ENCODE measurements at places on chromosomes 5 and 9.

DNA sequence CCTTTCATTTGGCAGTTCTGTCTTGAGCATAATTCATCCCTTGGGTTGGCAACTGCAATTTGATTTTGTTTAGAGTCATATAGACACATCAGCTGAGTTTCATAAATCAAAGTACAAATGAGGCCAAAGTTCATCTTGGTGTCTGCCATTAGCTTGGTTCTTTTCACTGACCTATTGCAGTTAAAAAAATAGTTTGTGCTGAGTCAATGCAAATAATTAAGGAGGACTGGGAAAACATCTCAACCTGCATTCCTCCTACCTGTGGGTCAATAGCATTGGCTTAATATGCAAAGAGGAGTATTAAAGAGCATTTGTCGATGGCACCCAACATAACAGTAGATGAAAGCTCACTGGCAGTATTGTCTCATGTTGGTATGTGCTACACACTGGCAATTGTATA is 1.6 kb downstream of the PKD2L2 start:
- DNase-seq: no peak

DNA sequence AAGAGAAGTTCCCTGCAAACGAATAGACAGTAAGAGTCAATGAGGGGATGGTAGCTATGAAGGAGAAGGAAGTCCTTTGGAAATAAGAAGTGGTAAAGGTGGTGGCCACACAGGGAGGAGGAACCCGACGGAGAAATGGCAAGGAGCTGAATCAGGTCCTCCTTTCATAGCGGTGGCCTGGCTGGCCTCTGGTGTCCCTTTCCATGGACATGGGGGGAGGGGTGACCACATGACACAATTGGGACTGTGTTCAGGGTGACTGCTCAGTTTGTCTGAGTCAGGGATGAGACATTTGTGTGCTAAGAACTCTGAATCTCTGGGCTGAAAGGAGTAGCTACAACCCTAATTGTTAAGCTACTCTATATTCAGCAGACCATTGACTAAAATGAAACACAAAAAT is 28.7 kb upstream of the TIMD4 start:
- no peak for DNase-seq

- no peak for DNase-seq
These were observed 143.2 kb downstream of the CTNND2 start for GRCh38 chr5:11760934-11761603.

DNA sequence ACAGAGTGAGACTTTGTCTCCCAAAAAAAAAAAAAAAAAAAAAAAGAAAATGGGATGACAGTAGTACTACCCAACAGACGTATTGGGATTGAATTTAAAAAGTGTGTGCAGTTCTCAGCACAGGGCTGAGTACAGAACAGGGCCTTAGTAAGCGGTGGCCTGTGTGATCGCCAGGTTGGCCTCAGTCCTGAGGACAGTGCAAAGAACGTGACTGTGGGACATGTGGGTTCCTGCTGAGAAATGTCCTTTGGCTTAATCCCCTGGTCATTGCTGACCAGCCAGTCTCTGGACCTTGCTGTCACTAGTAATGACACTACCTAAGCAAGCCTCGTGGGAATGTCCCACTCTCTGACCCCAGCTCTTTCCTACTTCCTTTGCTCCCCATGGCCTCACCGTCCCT is 13.3 kb downstream of the GTF3C5 start:
- no peak for DNase-seq

GRCh38 chr5:69492923-69493395 is 369 bp downstream of the OCLN start:
- DNase-seq: peak; percentile 19

- peak; percentile 11 for DNase-seq
These were observed at the start of gene TRIM14 for GRCh38 chr9:98118640-98119601. TSS of gene TRIM14 (minus strand) at chr9:98119222. CDS start at chr9:98119188, 34 bp downstream.

DNA sequence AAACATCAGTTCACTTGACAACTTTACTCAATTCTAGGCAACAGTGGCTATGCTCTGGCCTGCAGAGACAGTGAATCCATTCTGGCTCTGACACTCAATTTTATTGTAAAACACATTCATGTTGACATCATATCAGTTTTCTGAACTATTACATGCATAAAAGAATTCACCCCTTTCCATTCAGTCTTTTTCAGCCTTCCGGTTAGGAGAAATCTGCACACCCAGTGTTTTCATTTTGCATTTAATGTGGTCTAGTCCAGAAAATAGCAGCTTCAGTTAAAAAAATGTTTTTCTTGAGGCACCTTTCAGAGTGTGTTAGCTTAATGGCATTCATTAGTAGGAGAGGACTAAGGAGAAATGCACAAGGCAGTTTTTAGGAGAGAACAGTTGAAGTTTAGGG is 95.1 kb downstream of the PBX3 start:
- no peak for DNase-seq

DNA sequence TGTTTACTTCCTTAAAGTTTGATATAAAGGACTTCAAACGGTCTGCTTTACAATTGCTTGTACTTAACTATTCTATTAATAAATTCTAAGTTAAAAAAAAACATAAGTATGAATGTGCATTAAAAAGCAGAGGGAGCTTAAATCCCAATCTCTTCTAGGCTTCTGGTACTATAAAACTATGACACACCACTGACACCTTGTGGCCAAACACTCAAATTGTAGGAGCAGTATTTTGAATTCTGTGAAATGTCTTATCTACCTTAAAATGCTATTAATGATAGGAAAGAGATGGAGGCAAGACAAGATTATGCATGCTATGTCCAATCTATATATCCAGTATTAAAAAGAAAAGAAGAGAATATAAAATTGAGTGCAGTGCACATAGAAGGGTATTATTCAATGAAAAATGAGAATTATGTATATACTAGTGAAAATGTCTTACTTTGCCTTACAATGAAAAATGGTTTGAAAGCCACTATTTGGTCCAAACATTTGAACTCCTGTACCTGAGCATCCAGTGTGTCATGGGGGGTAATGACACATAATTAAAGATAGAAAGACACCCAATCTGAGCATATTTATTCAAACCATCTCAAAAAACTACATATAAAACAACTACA is 87.6 kb downstream of the ERP44 start:
- peak; percentile 35 for DNase-seq

DNA sequence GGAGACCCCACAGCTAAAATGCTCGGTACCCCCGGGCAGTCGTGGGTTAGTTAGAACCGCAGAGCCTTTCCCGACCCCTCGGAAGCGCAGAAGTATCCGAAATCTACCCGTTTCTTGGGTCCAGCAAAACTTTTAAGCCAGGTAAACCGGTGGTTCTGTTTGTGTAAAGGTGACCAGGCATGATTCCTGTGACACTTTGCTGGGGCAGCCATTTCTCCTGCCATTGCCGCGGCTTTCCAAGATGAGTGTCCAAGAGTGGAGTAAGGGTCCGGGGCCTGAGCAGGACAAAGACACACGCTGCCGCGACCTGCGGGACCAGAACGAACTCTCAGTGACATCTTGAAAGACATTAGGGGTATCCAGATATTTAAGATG is 655 bp downstream of the MARVELD2 start:
- DNase-seq: no peak

DNA sequence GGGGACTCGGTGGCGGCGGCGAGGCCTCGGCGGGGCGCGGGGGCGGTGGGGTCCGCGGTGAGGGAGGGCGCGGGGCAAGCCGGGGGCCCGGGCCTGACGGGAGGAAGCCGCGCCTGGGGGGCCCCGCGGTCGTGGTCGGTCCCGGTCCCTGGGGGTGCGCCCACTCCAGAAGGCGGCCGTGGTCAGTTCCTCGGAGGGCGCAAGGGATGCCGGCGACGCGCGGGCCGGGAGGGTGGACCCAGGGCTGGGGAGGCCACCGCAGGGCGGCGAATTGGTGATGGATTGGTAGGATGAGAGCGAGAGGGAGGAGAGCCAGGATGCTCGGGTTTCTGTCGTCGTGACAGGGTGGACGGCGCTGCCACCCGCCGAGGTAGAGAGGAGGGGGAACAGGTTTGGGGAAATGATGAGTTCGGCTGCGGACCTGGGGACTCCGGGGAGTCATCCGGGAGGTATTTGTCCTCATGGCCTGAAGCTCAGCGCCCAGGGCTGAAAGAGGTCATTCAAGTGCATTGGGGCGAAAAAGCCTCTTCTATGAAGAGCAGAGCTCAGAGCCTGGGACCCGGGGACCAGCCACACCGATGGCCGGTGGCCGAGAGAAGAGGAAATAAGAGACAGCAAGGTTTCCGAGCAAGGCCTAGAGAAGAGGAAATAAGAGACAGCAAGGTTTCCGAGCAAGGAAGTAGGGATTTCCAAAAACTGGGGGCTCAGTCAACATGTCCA is 557 bp downstream of the GNG10 start:
- DNase-seq: no peak

GRCh38 chr9:37966412-37967013 is 62.6 kb upstream of the SLC25A51 start:
- DNase-seq: no peak

GRCh38 chr9:105355781-105356180 is 92.1 kb upstream of the FSD1L start:
- DNase-seq: no peak

GRCh38 chr9:20930836-20931235 is 100.6 kb downstream of the HACD4 start:
- no peak for DNase-seq

DNA sequence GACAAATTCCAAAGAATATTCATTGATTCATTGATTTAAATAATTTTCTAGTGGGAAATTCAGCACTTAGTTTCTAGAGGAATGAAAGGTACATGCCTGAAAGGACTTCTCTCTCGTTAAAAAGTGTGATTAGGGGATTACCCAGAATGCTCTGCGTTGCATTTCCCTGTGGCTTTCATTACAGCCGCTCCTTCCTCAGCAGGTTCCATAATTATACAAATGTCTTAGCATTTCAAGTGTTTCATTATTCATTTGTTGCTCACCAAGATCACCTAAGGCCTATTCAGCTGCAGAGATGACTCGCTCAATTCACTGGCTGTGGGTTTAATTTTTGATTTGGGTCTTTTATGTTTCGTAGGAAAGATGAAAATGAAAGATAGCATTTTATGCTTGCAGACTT is 52.8 kb downstream of the SPATA31C2 start:
- DNase-seq: no peak

DNA sequence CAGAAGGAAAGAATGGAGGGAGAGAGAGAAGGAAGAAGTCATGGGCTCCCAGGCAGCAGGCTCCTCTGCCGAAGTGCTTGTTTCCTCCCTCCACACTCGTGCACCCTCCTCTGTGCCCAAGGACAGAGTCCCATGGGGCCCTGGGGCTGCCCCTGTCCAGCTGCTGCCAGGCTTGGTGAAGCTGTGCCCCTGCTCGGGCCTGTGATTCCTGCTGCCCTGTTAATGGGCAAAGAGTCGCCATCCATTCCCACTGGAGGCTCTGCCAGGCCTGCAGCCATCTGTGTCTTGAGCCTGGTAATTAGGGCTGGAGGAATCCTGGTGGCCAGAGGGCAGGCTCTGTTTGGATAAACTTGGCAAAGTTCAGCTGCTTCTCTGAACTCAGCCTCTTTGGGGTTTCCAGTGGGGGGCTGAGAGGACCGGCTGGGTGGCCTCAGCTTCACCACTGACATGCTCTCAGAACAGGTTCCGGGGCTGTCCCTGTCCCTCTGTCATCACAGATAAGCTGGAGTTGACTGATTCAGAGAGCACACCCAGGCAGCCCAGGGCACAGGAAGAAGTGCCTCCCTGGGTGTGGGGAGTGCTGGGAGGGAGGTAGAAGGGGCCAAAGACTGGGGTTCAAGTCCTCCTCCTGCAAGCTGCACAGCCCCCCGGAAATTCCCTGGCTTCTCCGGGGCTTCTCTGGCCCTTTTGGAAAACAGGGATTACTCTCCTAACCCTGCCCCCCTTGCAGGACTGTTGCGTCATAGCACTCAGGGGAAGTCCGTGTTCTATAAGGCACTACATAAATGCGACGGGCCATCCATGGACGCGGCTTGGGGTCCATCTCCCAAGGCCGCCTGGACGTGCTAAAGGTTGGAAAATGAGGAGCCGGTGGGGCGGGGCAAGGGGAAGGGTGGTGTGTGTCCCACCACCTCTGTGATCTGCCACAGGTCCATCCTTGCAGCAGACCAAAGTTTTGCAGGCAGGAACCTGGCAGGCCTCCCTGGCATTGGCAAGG is 154.8 kb downstream of the PAX5 start:
- no peak for DNase-seq

GRCh38 chr5:109690975-109691574 is 1.3 kb downstream of the MAN2A1 start:
- peak; percentile 56 for DNase-seq

DNA sequence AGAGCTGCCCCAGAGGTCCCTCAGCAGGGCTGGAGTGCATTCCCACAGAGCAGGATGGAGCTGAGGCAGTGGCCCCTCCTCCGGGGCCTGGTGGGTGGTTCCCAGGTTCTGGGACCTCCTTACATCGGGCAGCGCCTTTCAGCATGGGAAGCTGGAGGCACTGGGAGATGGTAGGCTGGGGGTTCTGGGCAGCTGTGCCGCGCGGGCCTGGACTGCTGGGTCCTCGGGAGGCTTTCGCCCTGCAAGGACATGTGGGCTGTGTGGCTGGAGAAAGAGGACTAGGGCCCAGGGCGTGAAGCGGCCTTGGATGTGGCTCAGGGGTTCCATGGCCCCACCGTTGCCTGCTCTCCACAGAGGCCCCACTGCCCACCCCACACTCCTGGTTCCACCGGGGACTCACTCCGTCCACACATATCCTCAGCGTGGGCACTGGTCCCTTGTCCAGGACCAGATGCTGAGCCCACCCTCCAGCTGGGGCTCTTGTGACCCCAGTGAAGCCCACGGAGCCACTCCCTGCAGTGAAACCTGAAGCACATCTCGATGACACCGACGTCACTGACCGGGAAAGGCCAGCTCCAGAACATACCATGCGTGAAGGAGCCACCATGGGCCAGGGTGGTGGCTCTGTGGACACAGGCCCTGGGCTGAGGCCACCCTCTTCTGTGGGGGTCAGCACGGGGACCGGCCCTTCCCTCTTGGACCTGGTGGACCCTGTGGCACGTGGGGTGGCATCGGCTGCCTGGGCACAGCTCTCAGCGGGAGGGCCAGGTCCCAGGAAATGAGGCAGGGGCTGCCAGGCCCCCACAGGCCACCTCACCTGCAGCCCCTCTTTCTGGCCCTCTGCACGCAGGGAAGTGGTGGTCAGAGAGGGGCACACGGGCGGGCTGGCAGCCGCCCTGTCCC is 31.5 kb upstream of the NKD2 start:
- no peak for DNase-seq

DNA sequence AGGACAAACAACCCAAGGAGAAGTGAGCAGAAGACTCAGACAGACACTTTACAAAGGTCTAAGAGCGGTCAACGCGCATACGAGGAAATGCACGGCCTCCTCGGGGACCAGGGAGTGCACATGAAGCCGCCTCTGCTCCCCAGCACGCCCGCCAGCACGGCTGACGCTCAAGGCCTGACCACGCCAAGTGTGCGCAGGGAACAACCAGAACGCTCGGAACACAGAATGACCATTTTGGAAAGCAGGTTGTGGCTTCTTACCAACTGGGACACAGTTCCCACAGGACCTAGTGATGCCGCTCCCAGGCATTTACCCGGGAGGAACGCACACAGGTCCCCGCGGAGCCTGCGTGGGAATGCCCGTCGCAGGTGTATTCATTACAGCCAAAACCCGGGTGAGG is 191.5 kb upstream of the PPP1R26 start:
- no peak for DNase-seq

GRCh38 chr5:172533058-172533398 is 78.7 kb upstream of the SH3PXD2B start:
- no peak for DNase-seq

Measured in cerebellar cortex (tissue), 1 donor.